Stimulated activated CD4-positive, alpha-beta T cell treated with anti-CD3 and anti-CD28 coated beads, Interleukin-12 subunit alpha, Interleukin-12 subunit beta, amount 100 ng/mL, for 48 hours (primary cell): ENCODE measurements at places on chromosomes 13 and 19.

DNA sequence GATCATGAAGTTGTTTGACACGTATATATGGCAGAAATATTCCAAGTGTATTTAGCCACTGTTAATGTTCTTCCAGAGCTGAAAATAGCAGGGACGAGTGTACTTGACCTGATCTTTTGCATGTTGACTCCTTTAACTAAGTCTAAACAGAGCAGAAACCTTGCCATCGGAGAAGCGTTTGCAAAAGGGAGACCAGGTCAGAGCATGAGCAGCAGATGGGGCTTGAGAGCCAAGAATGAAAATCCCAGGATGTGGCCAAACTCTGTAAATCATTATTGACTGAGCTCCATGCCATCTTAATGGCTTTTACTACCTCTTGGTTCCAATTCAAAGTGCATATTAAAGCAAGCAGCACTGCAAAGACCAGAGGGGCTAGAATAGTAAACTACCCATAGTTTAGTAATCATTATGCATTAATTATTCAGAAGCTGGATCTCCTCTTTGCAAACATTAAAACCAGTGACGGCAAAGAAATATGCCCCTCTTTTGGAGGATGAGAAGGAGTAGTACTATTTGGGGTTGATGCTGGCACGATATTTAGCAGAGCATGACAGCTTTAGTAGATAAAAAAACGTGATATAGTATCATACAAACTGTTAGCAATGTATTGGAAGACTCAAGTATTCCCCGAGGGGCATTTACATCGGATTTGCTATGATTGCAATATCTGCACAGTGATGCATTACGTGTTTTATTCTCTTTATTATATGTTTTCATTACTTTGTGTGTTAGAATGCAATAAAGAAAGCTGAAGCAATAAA lies 55.7 kb downstream of the FAM216B start:
- no peak for DNase-seq

GRCh38 chr19:41261474-41262190 lies 2.5 kb upstream of the HNRNPUL1 start:
- DNase-seq, result no peak

- no peak for DNase-seq
These were observed 5.7 kb downstream of the MIDN start for GRCh38 chr19:1254081-1254527.

DNA sequence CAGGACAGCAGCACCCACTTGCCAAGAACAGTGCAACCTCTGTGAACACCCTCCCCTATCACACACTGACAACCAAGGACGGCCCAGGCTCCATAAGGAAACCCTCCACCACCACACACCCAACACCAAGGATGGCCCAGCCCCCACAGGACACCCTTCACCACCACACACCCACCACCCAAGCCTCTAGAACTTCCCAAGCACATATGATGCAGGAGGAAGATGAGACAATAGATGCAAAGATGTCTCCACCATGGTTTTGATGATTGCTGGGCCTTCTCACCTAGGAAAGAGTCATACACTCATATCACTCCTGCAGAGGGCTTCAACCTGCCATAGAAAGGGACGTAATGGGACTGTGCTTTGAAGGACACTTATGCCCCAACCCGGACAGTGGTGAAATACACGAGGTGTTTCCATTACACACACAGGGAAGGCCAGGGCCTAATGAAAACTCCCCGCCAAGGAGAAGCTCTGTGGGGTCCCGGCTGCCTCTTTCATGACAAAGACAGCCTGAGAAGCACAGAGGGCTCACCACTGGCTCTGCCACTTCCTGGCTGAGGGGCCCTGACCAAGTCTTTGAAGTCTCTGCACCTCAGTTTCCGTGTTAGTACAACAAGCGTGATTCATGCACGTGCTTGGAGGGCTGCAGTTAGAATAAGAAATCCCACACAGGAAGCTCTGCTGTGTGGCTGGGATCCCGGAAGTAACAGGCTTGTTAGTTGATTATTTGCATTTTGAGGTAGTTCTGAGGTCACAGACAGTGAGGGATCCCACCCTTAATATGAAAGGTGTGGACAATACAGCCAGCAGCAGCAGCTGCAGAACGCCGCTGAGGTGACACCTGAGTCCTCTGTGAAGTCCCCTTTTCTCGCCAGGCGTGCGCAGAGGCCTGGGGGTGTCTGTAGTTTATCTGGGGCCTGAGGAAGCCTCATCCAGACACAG lies 61.9 kb upstream of the ATP12A start:
- peak; percentile 50 for DNase-seq

- DNase-seq, result no peak
These were observed 337.6 kb upstream of the ARGLU1 start for GRCh38 chr13:106905380-106906162.

DNA sequence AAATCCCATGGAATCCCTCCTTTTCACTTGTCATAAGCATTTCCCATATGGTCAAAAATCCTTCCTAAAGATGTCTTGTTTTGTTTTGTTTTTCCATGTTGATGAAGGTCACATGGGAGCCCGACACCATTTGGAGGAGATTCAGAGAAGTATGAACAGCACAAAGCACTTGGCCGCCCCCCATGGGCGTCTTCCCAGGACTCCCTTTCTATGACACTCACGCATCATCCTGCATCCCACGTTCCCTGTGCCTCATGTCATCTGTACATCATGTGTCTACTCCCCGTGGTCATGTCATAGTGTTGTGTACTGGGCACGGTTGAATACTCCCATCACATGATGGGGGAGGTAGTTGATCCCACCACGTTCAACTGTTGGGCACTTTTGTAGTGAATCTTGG lies 2.0 kb downstream of the ZSCAN1 start:
- no peak for DNase-seq

DNA sequence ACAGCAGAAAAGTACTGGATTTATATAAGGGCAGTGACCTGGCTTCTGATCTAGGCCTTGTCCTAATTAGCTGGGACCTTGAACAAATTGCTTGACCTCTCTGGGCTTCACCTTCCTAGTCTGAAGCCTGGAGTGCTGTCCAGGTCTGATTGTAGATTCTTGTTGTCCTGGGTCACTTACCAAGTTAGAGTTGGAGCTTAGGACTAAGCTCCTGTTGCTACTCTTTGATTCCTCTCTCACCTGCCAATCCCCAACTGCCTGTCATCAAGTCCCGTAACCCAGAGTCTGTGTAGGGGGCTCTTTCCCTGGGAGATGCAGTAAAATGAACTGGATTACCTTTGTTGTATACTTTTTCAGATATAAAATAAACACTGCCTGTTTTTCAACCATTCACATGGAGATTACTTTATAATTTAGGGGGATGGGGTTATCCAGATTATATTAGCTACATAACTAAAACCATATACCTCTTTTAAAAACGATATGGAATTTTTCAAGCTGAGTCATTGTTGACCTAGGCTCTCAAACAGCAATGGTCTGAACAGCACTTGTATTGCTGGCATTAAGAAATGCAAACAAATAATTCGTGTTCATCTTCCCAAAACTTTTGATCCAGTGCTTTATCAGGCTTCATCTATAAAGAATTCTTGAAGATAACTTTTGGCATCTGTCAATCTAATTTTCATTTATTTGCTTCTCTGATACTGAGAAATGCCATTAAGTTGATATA lies 5.8 kb downstream of the ARHGAP35 start:
- no peak for DNase-seq

DNA sequence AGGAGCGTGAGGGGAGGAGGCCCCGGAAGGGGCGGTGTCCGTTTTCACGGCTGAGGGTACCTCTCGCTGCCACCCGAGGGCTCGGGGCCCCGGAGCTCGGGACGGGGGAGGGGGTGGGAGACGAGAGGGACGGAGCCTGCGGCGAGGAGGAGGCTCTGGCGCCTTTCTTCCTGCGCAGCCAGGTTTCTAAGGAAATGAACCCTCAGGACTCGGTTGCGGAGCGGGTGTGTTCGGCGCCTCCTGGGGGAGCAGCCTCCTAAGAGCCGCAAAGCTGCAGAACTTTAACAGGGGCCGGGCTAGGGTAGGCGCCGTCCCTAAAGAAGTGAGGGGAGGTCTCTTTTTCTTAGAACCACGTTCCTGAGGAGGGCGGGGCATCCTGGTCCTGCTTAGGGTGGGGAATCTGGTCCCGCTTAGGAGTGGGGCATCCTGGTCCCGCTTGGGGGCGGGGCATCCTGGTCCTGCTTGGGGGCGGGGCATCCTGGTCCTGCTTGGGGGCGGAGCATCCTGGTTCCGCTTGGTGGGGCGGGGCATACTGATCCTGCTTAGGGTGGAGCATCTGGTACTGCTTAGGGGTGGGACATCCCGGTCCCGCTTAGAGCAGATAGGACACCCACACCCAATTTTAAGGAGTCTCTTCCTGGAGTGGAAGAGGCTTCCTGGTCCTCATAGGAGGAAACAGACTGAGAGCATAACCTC lies 6.2 kb downstream of the SYT5 start:
- DNase-seq, result peak; percentile 38

DNA sequence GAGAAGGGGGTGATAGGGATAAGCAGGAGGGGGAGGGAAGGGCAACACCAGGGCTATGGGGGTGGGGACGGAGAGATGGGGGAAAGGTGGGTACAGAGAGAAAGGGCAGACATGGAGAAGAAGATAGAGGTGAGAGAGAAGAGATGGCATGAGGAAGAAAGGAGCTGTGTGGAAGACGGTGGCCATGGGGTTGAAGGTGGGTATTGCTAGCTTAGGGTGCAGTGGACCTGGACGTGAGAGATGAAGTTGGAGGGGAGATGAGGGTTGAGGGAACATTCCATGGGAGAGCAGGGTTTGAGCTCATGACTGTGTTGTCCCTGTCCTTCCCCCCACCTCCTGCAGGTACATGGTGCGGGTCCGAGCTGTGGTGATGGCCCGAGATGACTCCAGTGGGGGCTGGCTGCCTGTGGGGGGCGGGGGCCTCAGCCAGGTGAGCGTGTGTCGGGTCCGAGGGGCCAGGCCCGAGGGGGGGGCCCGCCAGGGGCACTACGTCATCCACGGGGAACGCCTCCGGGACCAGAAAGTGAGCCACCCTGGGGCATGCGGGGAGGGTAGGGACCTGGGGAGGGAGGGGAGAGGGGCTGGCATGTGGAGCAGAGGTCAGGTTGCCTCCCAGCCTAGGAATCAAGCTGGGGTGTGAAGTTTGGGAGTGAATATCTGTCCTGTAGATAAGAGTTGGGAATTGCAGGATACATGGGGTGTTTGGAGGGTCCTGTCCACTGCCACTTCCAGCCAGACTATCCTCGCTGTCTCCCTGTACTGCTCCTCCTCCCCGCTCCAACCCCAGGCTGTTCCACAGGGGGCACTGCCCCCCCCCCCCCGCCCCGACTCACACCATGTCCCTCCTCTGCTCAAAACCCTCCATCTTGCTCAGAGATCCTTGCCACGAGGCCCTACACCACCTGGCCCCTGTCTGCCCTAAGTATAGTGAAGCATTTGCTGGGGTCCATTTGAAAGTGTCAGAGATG lies 1.7 kb downstream of the SPRED3 start:
- no peak for DNase-seq

GRCh38 chr13:104976986-104977385 lies 1558.5 kb downstream of the EFNB2 start:
- DNase-seq, result no peak

- DNase-seq, result no peak
These were observed 165.9 kb downstream of the KLF5 start for GRCh38 chr13:73224703-73225102.

GRCh38 chr19:4431808-4432674 lies 25.6 kb downstream of the UBXN6 start:
- DNase-seq, result no peak

GRCh38 chr13:21218351-21219035 lies 42.0 kb downstream of the MRPL57 start:
- DNase-seq, result no peak

DNA sequence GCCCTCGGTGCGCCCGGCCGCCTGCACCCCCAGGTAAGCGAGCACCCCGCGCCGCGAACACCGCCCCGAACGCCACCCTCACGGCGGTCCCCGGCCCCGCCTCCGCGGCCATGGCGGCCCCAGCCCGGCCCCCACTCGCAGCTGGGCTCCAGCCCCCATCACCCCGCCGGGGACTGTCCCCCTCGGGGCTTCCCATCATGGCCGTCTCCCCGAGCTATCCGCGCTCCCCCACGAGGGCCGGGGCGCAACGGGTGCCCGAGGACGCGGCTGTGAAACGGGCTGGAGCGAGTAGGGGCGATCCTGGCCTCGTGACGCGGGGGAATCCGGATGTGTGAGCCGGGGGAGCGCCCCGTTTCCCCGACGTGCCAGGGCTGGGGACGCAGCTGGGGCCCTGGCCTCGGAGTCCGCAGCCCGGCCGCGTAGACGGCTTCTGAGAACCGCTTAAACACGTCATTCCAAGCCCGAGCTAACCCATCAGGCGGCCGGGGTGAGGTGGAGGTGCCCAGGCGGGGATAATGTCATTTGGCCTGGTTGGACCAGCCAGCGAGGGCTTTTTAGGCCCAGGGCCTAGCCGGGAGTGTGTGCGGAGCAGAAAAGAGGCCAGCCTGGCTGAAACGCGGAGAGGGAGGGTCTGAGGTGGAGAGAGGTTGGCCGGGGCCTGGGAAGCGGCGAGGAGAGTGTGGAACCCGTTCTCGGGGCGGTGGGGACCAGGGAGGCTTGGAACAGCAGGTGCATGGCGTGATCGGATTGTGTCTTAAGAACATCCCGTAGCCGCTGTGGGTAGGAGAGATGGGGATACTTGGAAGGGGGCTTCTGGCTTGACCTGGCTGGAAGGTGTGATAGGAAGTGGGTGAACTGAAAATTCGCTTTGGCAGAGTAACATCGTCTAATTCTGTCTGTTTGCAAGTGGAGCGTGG lies 550 bp downstream of the CERS4 start:
- peak; percentile 59 for DNase-seq

DNA sequence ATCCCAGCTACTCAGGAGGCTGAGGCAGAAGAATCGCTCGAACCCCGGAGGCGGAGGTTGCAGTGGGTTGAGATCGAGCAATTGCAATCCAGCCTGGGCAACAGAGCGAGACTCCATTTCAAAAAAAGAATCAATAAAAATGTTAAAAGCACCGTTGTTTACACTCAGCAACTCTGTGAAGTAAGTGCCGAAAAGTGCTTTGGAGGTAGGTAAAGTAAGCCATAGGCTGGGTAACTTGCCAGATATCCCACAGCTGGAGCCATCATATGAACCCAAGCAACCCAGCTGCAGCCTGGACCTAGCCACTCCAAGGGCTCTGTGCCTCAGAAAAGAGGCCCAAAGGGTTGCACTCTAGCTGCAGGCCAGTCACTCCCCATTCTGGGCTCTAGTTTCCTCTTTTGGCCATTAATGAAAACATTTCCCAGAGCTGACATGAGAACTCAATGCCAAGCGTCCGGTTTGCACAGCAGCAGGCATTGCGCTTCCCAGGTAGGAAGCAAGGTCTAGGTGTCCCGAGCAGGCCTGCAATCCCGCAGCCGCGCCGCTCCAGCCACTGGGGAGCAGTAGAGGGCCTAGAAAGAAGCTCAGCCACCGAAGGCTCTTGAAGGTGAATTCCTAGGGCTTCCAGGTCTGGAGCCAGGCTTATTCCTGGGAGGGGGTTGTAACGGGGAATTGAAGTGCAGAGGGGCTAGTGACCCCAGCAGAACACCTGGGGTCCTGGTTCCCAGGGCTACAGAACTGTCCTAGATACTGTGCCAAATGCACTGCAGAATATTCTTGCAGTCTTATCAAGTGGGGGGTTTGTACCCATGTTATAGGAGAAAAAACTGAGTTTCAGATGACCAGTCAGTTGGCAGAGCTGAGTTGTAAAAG lies 4.1 kb upstream of the CD79A start:
- no peak for DNase-seq
